ENCODE measurements at places on chromosomes 7 and 10.

DNA sequence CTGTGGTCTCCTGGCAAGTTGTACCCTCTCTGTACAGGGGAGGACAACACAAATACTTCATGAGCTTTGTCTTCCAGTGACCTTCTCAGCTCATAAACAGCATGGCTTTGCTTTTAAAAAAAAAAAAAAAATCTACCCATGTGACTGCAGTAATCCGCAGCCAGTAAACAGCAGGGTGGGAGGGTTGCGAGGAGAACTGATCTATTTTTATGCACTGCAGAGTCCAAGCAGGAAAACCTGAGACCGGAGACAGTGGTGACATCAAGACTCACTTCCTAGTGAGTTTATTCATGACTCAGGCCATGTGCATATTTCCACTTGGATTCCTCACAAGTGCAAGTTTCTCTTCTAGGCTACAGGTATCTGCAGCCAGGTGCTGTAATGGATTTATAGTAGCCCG is 127.9 kb downstream of the NRF1 start:
- DNase-seq, result no peak

DNA sequence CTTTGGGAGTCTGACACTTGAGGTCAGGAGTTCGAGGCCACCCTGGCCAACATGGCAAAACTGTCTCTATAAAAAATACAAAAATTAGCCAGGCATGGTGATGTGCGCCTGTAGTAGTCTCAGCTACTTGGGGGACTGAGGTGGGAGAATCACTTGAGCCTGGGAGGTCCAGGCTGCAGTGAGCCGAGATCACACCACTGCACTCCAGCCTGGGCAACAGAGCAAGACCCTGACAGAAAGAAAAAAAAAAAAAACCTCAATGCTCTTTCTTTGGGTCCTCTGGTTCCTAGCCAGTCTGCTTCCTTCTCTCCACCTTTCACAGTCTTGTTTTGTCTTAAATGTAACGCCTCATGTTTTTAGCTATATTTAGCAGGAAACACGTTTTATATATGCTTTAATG is 9.4 kb downstream of the OGDH start:
- DNase-seq, result no peak

DNA sequence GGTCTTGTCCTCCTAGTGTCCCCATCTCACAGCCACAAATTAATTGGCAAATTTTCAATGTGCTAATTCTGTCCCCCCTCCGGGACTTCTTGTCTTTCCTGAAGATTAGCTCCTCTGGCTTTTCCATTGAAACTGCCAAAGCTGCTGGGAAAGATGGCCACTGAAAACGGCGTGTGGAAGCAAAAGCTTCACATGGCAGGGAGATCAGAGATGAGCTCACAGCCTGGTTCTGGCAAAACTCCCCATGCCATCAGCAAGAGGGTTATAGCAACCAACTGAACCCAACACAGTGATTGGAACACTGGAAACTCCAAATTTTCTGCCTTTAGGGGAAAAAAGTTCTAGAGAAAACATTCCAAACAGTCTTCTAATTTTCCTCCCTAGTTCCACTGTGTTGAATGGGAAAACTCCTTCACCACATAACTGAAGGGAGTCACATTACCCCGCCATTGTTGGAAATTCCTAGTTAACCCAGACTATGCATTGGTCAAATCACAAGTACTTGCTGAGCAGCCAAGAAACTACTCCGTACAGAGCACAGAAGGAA is 37.0 kb downstream of the NRAP start:
- DNase-seq, result no peak

DNA sequence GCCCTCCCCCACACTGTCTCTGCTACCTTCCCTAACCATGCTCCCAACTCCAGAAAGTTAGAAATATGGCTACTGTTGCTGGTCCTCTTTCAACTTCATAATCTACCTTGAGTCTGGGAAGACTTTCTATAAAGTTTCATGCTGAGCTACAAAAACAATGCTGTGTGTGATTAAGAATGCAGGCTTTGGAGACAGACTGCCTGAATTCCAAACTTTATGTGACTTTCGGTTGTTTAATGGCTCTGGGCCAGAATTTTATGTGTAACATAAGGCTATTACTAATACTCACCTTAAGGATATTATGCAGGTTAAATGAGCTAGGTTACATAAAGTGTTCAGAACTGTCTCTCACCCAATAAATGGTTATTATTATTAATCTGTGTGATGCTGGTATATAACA is 19.1 kb downstream of the BET1 start:
- DNase-seq, result no peak

DNA sequence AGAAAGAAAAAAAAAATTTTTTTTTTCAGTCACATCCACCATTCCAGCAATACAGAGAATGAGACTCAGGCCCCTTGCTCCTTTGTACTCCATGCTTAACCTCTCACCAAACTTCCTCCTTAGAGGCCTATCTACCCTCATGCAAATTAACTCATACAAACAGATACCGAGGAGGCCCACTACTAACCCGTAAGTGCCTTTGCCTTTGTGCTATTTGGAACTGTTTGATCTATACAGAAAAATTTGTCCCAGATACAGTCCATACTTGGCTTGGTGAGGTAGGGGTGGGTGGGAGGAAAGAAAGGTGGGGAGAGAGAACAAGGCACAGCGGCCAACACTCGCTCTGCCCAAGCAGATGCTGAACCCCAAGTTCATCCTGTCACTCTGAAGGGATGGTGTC is 87.8 kb upstream of the DUSP5 start:
- no peak for DNase-seq

GRCh38 chr7:143979359-143979758 is 20.8 kb upstream of the OR6B1 start:
- DNase-seq, result no peak

All from stimulated activated CD8-positive, alpha-beta memory T cell treated with anti-CD3 and anti-CD28 coated beads, Interleukin-4, amount 100 ng/mL, for 1 hour (primary cell).